ENCODE measurements at places on chromosomes 2 and 18.

GRCh38 chr2:207228402-207228801, 62.7 kb upstream of the KLF7 start:
- no peak for DNase-seq

- no peak for DNase-seq
Observed at GRCh38 chr18:35590935-35591334, 9.4 kb downstream of the GALNT1 start.

- DNase-seq: no peak
Observed at GRCh38 chr2:238598802-238599530, 172.2 kb downstream of the ASB1 start.

- no peak for DNase-seq
Observed at GRCh38 chr2:156687715-156688114, 251.5 kb downstream of the GPD2 start.

- DNase-seq: peak; percentile 84
Observed at GRCh38 chr2:221573430-221574230, 1.5 kb upstream of the EPHA4 start.

DNA sequence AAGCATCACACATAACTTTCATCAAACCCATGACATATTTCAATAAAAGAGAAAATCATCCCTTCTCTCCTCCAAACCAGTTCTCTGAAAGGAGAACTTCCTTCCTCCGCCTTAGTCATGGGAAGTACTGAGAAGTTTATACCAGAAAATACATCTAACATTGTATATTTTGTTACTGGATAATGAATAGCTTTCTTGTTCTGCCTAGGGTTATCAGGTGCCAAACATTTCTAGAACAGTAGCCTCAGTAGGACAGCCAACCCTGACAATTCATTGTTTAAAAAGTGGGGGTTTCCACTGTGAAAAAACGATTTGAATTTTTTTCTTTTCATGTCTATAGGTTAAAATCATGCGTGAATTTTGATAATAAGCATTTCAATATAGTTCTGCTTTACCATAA, 16.0 kb upstream of the DAW1 start:
- DNase-seq: no peak

DNA sequence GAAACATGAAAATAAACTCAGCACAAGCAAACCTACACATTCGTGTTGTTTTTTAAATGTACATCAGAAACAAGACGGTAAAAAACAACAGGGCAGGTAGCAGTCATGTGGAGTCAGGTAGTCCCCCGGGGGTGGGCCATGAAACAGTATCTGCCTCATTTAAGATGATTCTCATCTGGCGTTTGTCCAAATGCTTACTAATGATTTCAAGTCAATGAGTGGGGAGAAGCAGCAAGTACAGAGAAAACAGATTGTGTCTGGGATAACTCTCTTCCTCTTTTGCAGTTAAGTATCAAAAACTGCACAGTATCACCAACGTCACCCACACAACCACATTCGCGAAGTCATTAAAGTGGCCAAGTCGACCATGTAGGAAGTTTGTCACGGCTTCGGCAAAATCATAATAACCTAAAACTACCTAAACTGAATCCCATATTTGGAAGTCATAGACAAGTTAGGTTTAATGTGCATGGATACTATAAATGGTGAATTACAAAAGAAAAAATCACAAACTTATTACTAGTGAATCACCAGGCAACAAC, 1.3 kb downstream of the LAPTM4A start:
- peak; percentile 68 for DNase-seq

GRCh38 chr2:21103274-21103891, 20.4 kb upstream of the TDRD15 start:
- DNase-seq: no peak

DNA sequence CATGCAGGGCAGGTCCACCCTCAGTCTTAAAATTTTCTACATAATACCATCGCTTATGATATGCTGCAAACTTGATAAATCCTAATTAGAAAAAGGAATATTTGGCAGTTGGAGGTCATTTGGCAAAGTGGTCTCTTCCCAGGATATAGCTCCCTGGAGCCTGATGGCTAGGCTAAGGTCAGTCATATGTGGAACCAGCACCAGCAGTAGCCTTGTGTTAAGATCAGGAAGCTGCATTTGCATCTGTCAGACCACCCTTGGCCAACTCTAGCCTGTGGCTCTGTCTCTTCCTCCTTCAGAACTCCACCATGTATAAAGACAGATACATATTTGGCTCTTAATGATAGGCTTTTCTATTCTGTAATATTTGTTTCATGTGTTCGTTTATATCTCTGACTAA, 5.4 kb upstream of the HK2 start:
- no peak for DNase-seq

DNA sequence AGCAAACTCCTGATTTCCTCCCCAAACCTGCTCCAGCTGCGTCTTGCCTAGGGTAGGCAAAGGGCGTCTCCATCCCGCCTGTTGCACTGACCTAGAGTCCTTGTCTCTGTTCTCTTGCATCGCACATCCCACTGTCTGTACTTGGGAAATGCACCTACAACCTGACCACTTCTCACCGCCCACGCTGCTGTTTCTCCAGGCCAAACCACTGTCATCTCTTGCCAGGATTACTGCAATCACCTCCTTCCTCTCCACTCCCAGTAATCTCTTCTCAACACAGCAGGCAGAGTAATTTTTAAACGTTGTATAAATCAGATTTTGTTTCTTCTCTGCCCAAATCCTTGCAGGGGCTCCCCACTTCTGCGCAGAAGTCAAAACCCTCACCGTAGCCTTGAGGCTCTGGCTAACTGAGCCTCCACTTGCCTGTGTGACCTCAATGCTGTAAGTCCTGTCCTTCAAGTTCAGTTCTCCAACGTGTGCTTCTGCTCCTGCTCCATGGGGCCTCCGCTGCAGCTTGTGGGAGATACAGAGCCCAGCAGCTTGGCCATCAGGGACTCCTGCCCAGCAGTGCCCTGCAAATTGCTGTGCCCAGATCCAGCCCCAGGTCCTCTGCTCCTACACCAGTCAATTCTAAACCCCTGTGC, 27.7 kb upstream of the SEMA4C start:
- DNase-seq: no peak

GRCh38 chr2:67379048-67379447, 18.1 kb upstream of the ETAA1 start:
- DNase-seq: no peak

DNA sequence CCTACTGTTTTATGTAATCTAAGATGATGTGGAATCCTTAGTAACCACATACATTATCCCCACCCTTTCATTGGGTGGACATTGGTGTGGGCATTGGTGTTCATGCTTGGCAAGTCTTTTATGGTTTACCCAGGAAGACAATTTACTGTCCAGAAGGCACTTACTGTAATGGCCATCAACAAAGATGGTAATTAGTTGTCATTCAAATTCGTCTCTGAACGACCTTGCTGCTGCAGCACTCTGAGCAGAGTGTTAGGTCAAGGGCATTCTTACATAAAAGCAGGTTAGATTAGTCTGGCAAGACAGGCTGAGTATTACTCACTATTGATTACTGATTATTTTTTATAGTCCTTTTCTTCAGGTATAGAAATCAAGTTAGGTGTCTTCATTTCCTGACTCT, 447.9 kb downstream of the XIRP2 start:
- no peak for DNase-seq

DNA sequence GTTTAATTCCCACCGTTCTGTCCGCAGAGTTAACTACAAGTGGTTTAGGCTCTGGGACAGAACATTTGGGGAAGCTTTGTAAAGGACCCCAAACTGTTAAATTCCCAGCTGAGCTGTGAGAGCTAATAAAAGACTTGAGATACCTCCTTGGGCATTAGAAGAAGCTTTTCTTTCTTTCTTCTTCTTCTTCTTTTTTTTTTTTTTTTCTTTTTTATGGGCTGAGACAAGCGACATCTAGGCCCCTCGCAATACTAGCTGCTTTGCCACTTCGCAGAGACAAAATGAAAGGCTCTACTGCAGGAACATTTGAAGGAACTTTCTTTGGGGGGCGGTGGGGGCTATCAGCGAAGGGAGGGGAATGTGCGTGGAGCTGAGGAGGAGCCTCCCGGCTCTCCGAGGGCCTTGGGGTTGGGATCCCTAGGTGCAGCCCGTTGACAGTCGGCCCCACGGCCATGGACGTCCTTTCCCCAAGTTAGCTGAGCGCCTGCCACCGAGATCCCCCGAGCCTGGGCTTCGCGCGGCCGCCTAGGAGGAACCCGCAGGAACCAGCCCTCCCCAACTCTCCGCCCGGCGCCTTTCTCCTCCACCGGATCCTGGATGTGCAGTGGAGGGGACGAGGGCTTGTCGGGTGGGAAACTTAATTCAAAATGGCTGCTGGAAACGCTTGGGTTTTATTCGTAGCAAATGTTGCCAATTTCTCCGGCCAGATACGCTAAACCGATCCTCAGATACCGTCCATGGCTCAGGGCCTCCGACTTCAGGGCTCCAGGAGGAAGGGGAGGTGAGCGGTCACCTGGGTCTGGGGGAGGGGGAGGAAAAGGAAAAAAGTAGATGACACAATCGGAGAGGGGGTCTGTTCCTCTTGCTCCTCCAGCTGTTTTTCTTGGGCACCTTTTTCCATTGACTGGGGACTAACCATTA, 4.2 kb downstream of the MEIS1 start:
- DNase-seq: peak; percentile 48

DNA sequence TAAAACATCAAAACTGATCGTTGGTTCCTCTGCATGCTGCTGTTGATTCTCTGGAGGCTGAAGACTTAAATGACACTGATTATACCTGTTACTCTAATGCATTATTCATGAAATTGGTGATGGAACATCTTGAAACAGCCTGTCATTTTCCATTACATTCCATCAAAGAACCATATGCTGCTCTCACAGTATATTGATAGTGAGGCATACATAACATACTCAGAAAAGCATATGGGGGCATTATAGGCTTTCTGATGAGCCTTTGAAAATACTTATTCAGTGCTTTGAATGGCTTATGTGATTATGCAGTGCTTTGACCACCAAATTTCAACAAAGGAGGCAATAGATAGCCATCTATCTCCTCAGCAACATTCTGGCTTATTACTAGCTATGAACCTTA, 392.1 kb downstream of the CDH19 start:
- no peak for DNase-seq

- DNase-seq: no peak
Observed at GRCh38 chr2:216606551-216607276, 26.5 kb upstream of the IGFBP2 start.

DNA sequence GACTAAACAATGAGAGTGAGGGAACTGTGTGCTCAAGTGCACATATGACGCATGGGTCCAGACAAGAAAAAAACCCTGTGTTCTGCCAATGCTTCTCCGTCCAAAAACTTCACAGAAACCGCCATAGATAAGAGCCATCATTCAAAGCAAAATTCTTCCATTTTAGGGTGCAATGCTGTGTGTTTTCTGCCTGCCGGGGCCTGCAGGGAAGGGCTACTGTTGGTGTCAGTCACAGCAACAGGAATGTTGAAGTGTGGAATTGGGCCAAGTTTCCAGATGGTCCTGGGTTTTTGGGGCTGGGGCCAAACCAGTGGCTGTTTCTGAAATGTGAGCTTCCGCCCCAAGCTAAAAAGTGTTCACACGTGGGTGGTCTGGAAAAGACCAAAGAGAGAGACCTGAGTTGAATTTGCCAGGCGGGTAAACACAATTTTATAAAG, 677 bp upstream of the MC2R start:
- no peak for DNase-seq

DNA sequence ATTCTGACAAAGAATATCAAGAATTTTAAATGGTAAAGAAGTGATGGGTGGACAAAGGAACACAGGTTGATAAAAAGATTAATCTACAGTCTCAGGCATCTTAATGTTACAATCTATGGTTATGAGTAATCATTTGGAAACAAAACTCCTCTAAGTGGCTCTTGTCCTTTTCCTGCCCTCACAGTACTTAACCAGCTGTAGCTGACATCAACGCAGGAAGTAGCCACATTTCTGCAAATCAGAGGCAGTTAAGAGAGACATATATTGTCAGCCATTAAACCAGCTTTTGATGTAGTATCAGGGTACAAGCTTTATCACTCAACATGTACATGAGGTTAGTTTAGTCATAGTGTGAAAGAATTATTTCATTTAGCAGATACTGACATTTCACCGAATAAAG, 244.6 kb downstream of the NR4A2 start:
- peak; percentile 21 for DNase-seq

GRCh38 chr2:240906911-240907590, 915 bp downstream of the CROCC2 start:
- DNase-seq: no peak

GRCh38 chr2:158637357-158637756, 157.8 kb upstream of the DAPL1 start:
- DNase-seq: no peak

- DNase-seq: no peak
Observed at GRCh38 chr18:37701967-37702366, 136.4 kb upstream of the CELF4 start.

DNA sequence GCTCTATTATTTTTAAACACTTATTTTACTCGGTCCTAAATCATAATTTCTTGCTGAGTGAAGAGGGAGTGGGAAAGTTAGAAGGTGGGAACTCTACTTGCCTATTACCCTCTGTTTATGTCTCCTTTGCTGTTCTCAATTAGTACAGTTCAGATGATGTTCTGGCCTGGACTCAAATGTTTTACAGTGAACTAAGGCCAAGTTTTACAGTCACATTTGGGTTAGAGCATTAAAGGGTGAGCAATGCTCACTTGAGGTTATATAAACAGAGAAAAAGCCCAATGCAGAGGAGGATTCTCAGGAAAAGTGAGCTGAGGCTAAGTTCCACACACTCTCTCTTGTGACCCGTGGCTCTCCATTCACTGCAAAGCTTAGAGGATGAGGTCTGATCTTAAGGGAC, 52.4 kb downstream of the ITSN2 start:
- no peak for DNase-seq

- no peak for DNase-seq
Observed at GRCh38 chr18:3468833-3469232, 18.9 kb downstream of the TGIF1 start.

DNA sequence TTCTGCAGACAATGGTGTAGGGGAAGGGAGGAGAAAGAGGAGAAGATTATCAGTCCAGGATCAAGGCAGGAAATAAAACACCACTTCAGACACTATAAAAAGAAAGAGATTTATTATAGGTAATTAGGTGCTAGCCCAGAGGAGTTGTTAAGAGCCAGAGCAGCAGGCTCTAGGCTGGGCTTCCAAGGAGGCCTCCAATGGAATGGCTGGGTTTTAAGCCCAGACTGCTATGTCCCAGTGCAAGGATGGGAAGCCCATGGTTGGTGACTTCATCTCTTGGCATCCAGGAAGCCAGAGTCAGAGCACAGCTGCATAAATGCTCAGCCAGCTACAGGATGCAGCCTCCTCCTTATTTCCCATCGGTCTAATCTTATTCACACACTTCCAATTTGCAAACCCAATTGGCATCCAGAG, 95.6 kb downstream of the LAMA3 start:
- peak; percentile 82 for DNase-seq

- peak; percentile 80 for DNase-seq
Observed at GRCh38 chr2:226984750-226985582, 149.1 kb downstream of the RHBDD1 start.

- no peak for DNase-seq
Observed at GRCh38 chr2:175903384-175903936, 98.6 kb downstream of the LNPK start.

Measured in astrocyte of the spinal cord (primary cell).